ENCODE measurements at places on chromosomes 7 and 10. TPM values are rescaled to one million over a fixed set of nuclear protein-coding genes. Genes with fewer than 3 reads are reported as not detected.

DNA sequence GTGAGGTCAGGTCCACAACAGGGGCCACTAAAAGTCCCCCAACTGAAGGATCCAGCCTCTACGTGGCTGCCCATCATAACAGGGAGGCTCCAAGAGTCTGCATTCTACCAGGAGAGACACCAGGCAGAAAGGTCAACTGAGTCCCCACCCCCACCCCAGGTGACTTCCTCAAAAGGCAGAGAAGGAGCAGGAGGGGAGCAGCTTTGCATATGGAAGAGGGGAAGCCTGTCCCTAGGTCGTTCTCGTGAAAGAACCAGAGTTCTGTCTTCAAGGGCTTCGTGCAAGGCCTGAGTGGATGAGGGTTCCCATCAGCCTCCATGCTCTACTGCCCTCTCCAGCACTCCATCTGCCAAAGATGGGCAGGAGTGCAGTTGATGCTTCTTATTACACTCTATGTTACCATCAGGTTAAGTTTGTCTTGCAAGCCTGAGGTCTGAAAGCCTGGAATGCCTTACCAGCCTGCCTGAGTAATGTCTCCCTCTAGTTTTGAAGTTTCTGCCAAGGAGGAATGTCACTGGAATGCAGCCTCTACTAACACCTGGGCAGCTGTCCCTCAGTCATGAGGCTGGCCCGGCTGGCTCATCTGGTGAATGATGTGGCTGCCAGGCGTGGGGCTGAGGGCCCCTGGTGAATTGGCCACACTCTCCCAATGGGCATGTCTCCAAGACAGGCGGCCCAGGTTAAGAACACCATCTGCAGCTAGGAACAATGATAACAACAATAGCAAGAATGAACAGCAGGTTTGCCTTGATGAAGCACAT, 54.3 kb upstream of the SMNDC1 start:
- no peaks in the 10 kb centered on the region for H3K27me3 ChIP-seq
- H3K4me3 ChIP-seq: no peak overlapping the region
- H3K4me1 ChIP-seq: peaks cover 30% of the 10 kb centered on the region
- DNase-seq: no peak
- H3K36me3 ChIP-seq: no peaks in the 10 kb centered on the region
- peak overlapping the region; percentile 0 for H3K27ac ChIP-seq

DNA sequence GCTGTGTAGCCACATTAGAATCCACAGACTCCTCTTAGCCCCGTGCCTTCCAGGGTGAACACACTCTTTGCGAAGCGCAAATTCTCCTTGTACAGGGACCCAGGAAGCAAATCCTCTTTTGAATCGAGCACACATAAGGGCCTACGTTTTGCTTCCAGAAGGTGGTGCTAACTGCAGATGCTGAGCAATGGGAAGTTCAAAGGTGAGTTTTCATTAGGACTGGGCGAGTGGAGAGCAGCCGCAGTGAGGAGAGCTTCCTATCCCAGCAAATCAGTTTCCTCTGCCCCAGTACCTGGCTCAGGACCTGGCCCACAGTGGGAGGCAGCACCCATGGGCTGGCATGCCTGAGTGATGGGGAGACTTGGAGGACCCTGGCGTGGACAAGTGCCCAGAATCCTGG, 23.5 kb upstream of the GPR26 start:
- H3K4me1 ChIP-seq: no peaks in the 10 kb centered on the region
- H3K27ac ChIP-seq: no peak overlapping the region
- H3K36me3 ChIP-seq: no peaks in the 10 kb centered on the region
- peak; percentile 87 for DNase-seq
- no peak overlapping the region for H3K4me3 ChIP-seq

GRCh38 chr10:133024704-133025557, 62.8 kb upstream of the ADGRA1 start:
- H3K27me3 ChIP-seq: peaks cover 79% of the 10 kb centered on the region
- peaks cover 5% of the 10 kb centered on the region for H3K4me1 ChIP-seq
- H3K36me3 ChIP-seq: no peaks in the 10 kb centered on the region

- H3K36me3 ChIP-seq: no peaks in the 10 kb centered on the region
- no peak for DNase-seq
- peak overlapping the region; percentile 11 for H3K27ac ChIP-seq
- no peak overlapping the region for H3K4me3 ChIP-seq
Measured at GRCh38 chr7:92824450-92824849, 11.9 kb downstream of the CDK6 start.

- H3K36me3 ChIP-seq: no peaks in the 10 kb centered on the region
- H3K27ac ChIP-seq: no peak overlapping the region
- H3K27me3 ChIP-seq: no peaks in the 10 kb centered on the region
- H3K4me3 ChIP-seq: no peak overlapping the region
- DNase-seq: no peak
- peaks cover 79% of the 10 kb centered on the region for H3K4me1 ChIP-seq
Measured at GRCh38 chr10:78772986-78773530, 295.7 kb upstream of the ZMIZ1 start.

- no peaks in the 10 kb centered on the region for H3K27me3 ChIP-seq
- peak overlapping the region; percentile 78 for H3K27ac ChIP-seq
- no peak for DNase-seq
- H3K36me3 ChIP-seq: peaks cover 23% of the 10 kb centered on the region
- H3K4me1 ChIP-seq: peaks cover 36% of the 10 kb centered on the region
Measured at GRCh38 chr7:30459591-30460245, 18.9 kb downstream of the NOD1 start.

SEMA3D gene
- total RNA-seq: 2.2 TPM

ASB10 gene
- not detected for total RNA-seq

SFTPA1 gene
- total RNA-seq: 11.9 TPM

SNCG gene
- 13.3 TPM for total RNA-seq

SEPTIN7 gene
- 262 TPM for total RNA-seq

Measured in esophagus muscularis mucosa (tissue), 4 donors.